ENCODE measurements at places on chromosomes 7 and 10.

DNA sequence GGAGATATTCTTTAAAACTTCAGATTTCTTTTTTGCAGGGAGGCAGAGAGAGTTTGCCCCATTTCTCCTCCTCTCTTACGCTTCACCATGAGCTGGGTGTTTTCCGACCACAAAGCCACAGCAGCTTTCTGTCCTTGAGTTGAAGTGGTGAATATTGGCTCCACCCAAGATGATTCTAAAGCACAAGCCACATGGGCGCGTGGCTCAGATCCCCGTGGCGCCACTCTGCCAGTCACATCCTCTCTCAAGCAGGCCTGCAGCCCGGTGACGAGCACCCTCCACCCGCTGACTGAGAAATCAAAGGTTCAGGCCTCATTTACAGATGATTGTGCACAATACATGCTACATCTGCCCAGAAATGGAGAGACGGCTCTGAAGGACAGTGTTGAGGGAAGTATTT lies 27.6 kb upstream of the RNF32 start:
- DNase-seq: no peak

- DNase-seq: no peak
Observed at GRCh38 chr7:74228951-74229900, 19.4 kb downstream of the LAT2 start.

- no peak for DNase-seq
Observed at GRCh38 chr7:47376991-47377616, 204.8 kb downstream of the TNS3 start.

DNA sequence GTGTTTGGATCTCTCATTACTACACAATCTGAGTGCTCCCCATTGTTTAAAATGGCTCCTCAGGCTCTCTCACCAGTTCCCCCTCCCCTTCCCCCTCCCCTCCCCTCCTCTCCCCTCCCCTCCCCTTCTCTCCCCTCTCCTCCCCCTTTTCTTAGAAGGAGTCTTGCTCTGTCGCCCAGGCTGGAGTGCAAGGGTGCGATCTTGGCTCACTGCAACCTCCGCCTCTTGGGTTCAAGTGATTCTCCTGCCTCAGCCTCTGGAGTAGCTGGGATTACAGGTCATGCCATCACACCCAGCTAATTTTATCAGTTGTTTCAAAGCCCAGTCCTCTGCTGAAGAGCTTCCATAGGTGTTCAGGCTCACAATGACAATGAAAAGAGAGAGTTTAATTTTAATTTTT lies 3.6 kb upstream of the CCAR1 start:
- DNase-seq: no peak

DNA sequence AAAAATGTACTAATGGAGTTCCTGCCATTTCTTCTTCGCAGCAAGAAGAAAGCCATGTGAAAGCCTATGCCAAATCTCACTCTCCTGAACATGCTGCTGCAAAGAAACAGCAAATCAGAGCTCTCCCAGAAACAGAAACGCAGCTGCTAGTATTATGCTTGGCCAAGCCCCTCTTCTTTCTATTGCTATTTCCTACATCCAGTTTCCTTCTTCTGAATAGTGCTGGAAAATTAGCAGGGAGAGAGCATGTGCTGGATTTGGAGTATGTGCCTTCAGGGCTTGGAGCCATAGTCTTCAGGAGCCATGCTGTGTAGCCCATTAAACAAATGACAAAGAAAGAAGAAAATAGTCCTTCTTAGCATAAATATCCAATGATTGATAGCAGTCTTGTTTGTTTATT lies 852.0 kb upstream of the PHF14 start:
- DNase-seq: no peak

GRCh38 chr10:12681252-12681651 lies 320.3 kb downstream of the CCDC3 start:
- DNase-seq: no peak

DNA sequence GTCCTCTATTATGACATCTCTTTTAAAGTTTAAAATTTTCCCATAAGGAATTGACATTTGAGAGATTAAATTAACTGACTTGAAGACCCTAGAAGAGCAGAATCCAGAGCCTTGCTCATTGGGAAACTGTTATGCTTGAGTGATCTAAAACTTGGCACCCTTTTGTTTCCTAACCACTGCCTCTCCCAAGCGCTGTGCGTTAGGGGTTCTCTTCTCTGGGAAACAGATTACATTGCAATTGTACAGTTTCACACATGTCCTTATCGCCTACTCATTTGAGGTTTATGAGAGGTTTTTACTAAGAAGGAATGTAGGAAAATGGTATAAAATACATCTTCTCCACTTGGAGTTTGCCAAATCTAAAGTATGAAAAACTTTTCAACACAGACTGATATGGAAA lies 126.8 kb upstream of the AMPH start:
- no peak for DNase-seq

GRCh38 chr10:20128811-20129210 lies 312.6 kb downstream of the PLXDC2 start:
- DNase-seq: no peak

DNA sequence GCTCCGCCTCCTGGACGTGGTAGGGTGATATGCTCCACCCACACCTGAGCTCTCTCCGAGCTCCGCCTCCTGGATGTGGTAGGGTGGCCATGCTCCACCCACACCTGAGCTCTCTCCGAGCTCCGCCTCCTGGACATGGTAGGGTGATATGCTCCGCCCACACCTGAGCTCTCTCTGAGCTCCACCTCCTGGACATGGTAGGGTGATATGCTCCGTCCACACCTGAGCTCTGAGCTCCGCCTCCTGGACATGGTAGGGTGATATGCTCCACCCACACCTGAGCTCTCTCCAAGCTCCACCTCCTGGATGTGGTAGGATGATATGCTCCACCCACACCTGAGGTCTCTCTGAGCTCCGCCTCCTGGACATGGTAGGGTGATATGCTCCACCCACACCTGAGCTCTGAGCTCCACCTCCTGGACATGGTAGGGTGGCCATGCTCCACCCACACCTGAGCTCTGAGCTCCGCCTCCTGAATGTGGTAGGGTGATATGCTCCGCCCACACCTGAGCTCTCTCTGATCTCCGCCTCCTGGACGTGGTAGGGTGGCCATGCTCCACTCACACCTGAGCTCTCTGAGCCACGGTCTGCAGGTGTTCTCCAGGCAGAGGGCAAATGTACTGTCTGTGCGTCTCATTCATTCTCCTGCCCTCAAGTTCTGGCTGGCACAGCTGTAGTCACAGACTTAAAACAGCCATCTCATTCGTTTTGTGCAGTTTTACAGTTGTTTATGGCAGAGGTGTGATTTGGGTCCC lies 252.4 kb downstream of the DIP2C start:
- no peak for DNase-seq

DNA sequence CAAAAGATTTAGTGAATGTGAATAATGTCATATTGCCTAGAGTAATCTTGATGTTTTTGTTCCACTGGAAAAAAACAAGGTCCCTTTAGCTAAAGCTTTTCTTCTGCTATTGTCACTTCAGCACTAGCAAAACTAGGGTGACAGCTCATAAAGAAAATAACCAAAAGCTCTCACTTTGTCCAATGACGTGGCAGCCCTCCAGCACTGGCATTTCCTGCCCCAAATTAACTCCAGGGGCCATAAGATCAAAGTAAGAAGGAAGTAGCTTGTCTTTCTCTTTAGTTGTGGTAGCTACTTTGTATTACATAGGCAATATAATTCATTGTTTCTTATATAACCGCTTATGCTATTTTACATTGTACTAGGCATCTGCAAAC lies 47.3 kb downstream of the LRRN3 start:
- peak; percentile 56 for DNase-seq

GRCh38 chr7:142158736-142159496 lies 47.4 kb downstream of the MGAM2 start:
- DNase-seq: no peak

DNA sequence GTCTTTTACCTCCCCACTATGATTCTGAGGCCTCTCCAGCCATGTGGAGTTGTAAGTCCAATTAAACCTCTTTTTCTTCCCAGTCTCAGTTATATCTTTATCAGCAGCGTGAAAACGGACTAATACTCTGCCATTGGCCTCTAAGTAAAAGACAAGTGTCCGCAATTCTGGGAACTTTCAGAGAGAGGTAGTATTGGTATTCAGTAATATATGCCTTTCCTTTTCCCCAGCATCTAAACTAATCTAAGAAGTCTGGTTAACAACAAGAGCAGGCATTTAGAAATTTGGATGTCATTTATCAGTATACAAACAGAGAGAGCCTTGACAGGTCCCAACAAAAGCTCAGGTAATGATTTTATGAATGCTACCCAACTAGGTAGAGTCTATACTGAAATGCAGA lies 95.2 kb downstream of the ATE1 start:
- no peak for DNase-seq

- DNase-seq: no peak
Observed at GRCh38 chr7:4241304-4241612, 440.8 kb upstream of the FOXK1 start.

GRCh38 chr7:98913612-98914011 lies 35.3 kb downstream of the TRRAP start:
- DNase-seq: no peak

GRCh38 chr10:58177362-58177947 lies 90.2 kb downstream of the IPMK start:
- DNase-seq: no peak

GRCh38 chr7:26311798-26312197 lies 20.1 kb downstream of the SNX10 start:
- no peak for DNase-seq

DNA sequence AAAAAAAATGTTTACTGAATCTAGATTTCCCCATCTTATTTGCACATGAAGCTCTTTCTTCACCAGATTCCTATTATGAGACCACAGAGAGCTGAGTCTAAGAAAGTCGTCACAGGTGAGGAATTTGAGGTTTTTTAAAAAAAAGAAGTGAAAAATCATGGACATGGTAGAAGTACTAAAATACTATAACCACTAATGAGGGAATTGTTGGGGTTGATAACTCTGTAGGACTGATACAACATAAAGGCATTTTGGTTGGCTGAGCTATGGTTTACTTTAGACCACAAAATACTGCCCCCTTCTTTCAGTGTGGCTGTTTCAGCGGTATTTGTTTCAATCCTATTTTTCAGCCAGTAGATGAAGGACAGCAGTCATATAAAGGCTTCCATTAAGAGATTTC lies 1111.3 kb downstream of the TYW1 start:
- DNase-seq: no peak

- DNase-seq: no peak
Observed at GRCh38 chr7:142833174-142834048, 21.5 kb upstream of the EPHB6 start.

DNA sequence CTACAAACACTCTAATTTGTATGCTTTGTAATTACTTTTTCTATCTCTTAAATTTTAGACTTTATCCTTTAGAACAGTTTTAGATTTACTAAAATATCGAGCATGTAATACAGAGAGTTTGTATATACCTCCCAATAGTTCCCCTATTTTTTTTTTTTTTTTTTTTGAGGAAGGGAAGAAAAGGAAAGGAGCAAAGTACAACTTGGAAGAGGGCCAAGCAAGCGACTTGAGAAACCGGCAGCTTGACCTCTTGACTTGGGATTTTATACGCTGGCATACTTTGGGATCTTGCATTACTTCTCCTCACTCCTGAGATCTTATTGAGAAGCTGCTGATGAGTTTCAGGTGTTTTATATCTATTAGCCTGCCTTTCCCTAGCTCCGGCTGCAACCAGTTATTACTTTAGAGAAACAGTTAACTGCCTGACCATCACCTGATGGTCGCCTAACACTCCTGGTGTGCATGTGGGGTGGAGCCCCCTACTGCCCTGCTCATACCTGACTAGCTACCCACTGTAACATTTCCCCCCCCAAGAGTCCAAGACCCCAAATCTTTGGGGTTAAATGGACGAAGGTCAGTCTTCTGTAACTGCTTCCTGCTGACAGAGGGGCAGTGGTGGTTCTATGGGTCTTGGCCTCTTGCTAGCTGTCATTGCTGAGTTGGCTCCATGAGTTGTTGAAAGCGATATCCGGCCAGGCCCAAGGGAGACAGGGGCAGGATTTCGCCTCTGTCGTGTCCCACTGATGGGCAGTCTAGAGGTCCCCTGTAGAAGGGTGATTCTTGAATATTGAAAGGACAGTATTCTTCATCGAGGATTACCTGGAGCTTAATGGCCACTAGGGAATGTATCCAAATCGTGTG lies 28.5 kb downstream of the MKLN1 start:
- no peak for DNase-seq

- DNase-seq: no peak
Observed at GRCh38 chr7:96076350-96076707, 245.6 kb downstream of the SLC25A13 start.

DNA sequence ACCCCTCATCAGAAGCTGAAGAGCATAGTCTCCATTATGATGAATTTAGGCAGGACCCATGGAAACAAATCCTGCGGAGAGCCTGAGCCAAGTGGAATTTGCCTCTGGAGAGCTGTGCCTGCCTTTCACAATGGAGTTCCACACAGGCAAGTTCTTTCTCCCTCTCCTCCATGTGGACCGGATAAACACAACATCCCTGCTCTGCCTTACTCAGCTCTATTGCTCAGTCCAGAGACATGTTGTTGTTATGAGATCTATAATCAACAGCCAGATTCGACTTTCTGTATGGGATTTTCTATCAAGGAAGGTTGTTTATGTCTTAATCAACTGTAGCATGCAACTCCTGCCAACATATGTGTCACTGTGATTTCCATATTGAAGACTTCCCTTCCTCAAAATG lies 59.5 kb upstream of the ELMO1 start:
- no peak for DNase-seq

- DNase-seq: no peak
Observed at GRCh38 chr10:99828464-99828863, 46.0 kb downstream of the ABCC2 start.
